Airway epithelial cell (primary cell): ENCODE measurements at places on chromosomes 3 and 15. TPM values are rescaled to one million over a fixed set of nuclear protein-coding genes. Genes with fewer than 3 reads are reported as not detected.

CCDC33 gene
- total RNA-seq, result not detected in 2 replicates

PYGO1 gene
- 0.33 and 0.49 TPM in 2 replicates for total RNA-seq

CCDC9B gene
- 4.1 and 28.8 TPM in 2 replicates for total RNA-seq

TIMP4 gene
- total RNA-seq, result 0.07 TPM in 1 of 2 replicates, not detected in the other

CACNA1D gene
- 0.14 TPM in 1 of 2 replicates, not detected in the other for total RNA-seq

CPA3 gene
- total RNA-seq, result not detected in 2 replicates

ERC2 gene
- under 0.01 and 0.56 TPM in 2 replicates for total RNA-seq
